ENCODE measurements at places on chromosomes 11 and 22. TPM values are rescaled to one million over a fixed set of nuclear protein-coding genes. Genes with fewer than 3 reads are reported as not detected.

Gene PHLDA2
- not detected for total RNA-seq

DNA sequence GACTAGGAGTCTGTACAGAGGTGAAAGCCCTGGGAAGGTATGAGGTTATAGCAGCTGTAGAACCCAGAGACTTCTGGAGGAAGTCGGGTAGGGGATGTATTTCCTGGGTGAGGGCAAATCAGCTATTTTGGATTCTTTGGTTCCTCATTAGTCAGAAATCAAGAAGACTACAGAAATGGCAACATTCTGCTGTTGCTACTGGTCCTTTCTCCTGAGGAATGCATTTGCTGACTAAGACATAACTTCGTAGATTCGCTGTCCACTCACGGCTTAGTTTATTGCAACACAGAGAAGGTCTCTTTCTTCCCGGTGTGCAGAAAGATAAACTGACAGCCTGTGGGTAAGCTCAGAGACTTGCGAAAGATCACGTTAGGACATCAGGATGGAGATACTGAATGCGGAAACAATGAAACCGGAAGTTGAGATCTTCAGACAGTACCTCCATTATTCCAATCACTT is 25.3 kb upstream of the SESN3 start:
- no peak for DNase-seq

DNA sequence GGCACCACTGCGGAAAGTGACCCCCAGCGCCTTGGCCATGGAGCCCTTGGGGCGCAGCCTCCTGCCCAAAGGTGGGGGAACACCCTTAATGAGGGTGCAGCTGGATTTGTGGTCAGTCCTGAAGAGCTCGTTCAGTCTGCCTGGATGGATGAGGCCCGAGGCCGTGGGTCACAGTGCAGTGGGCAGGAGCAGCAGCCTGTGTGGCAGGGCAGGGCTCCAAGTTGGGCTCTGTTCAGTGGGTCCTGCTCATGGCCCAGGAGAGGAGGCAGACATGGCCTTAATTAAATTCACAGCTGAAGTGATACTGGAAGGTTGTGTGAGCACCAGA is 33.3 kb downstream of the FAM83F start:
- no peak for DNase-seq

- DNase-seq: no peak
These were observed 68.1 kb downstream of the UBASH3B start for GRCh38 chr11:122723576-122723975.

DNA sequence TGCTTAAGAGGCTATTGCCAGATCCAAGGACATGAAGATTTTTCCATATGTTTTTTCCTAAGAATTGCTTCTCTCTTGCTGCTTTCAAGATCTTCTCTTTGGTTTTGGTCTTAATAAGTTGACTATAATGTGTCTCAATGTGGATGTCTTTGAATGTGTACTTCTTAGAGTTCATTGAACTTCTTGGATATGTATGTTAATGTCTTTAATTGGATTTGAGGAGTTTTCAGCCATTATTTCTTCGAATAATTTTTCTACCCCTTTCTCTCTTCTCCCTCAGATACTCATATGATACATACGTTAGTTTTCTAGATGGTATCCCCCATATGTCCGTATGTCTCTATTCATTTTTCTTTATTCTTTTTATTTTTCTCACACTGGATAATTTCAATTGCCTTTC is 13.2 kb downstream of the CABIN1 start:
- DNase-seq: no peak

All from breast epithelium (tissue), 4 donors.